ENCODE measurements at places on chromosomes 12 and 14.
A peak's percentile ranks its signal among the peaks of the same experiment; 100 is the strongest.

GRCh38 chr12:51217968-51218606 is at the start of gene POU6F1:
POU6F1 (minus strand) TSS chr12:51218062; CDS start chr12:51206836, 11,226 bp downstream.
- peak; percentile 23 for DNase-seq

DNA sequence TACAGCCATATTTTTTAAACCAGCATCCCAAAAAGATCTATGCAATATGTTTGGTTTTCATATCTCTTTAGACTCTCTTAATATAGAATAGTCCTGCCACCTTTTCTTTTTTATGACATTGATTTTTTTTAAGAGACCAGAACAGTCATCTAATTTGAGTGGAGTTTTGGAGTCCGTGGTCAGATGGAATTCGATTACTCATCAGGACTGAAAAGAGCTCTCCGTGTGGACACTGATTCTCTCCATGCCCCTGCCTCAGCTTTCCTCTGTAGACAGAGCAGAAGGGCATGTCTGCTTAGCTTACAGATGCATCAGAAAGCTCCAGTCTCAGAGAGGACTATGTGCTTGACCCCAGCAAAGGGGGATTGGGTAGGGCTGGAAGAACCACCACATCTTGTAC is 27.8 kb downstream of the SMCO2 start:
- no peak for DNase-seq

GRCh38 chr12:132766380-132767085 is 4.9 kb upstream of the ANKLE2 start:
- peak; percentile 74 for DNase-seq

- no peak for DNase-seq
Observed at GRCh38 chr12:6338955-6339354, 2.9 kb downstream of the TNFRSF1A start.

- DNase-seq, result no peak
Observed at GRCh38 chr12:79366374-79366773, 324.4 kb downstream of the PAWR start.

- DNase-seq, result no peak
Observed at GRCh38 chr14:100403802-100404365, 80.7 kb downstream of the SLC25A47 start.

- DNase-seq, result no peak
Observed at GRCh38 chr12:131112021-131112420, 158.3 kb downstream of the ADGRD1 start.

DNA sequence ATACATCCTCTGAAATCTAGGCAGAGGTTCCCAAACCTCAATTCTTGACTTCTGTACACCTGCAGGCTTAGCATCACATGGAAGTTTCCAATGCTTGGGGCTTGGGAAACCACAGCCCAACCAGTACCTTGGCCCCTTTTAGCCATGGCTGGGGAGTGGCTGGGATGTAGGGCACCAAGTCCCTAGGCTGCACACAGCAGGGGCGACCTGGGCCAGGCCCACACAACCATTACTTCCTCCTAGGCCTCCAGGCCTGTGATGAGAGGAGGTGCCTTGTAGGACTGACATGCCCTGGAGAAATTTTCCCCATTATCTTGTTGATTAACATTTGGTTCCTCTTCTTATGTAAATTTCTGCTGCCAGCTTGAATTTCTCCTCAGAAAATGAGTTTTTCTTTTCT is 1387.4 kb downstream of the FSCB start:
- DNase-seq, result no peak

DNA sequence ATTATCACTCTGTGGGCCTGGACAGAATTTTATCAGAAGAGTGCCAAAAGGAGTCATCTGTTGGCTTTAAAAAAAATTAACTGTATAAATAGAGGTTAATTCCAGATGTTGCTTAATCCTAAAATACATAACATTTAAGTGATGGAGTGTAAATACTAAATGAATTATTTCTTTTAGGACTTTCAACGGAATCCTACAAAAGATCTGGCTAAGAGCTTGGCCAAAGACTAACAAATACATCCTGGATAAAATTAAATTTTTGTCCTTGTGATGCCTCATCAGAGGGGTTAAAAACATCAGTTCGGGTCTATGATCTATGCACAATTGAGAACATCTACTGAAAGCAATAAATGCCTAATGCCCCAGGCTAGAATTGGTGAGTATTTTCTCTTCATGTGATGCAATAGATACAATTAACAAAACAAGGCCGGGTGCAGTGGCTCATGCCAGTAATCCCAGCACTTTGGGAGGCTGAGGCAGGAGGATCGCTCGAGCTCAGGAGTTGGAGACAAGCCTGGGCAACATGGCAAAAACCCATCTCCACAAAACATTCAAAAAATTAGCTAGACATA is 49.8 kb upstream of the RAP1B start:
- DNase-seq, result no peak

GRCh38 chr14:77529963-77530362 is 31.3 kb upstream of the ISM2 start:
- DNase-seq, result no peak

DNA sequence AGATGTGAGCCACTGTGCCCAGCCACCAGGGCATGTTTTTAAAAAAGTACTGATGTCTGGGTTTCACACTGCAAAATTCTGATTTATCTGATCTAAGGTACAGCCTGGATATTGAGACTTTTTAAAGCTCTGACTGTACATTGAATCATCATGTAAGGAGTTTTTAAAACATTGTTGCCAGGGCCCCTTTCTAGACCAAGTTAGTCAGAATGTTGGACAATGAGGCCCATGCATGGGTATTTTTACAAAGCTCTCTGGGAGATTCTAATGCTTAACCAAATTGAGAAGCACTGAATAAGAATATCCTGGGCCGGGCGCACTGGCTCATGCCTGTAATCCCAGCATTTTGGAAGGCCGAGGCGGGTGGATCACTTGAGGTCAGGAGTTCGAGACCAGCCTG is 16.7 kb downstream of the TMEM19 start:
- no peak for DNase-seq

DNA sequence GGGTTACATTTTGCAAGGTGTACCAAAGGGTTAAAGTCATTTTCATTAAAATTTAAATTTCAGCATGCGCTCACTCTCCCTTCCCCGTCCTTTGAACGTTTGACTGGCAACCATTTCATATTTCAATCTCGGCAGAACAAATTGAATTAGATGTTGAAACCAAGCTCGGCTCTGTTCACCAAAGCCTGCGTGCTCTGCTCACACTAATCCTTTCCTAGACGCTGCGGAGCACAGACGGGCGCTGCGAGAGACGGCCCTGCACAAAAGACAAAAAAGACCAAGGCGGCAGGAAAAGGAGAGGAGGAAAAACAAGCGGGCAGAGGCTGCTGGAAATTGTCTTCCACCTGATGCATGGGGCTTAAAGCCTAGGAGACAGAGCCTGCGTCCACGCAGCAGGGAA is 149.3 kb downstream of the RBM19 start:
- no peak for DNase-seq

- DNase-seq, result no peak
Observed at GRCh38 chr12:47983541-47984115, 20.2 kb downstream of the TMEM106C start.

DNA sequence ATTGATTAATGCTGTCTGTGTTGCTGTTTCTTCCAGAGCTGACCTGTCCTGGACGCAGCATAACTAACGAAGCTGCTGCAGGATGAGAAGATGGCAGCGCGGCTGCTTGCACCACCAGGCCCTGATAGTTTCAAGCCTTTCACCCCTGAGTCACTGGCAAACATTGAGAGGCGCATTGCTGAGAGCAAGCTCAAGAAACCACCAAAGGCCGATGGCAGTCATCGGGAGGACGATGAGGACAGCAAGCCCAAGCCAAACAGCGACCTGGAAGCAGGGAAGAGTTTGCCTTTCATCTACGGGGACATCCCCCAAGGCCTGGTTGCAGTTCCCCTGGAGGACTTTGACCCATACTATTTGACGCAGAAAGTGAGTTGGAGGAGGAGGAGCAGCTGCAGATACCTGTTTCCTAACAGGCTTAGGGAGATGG is 71.7 kb downstream of the SCN8A start:
- no peak for DNase-seq

GRCh38 chr12:67474934-67475620 is 173.5 kb upstream of the DYRK2 start:
- DNase-seq, result no peak

- no peak for DNase-seq
Observed at GRCh38 chr12:88985011-88985410, 367.3 kb downstream of the DUSP6 start.

Measured in NCI-H1105 treated with DMSO at 0.1 percent for 48 hours (cell line).